ENCODE measurements at places on chromosomes 1 and 21. TPM values are rescaled to one million over a fixed set of nuclear protein-coding genes. Genes with fewer than 3 reads are reported as not detected.

DNA sequence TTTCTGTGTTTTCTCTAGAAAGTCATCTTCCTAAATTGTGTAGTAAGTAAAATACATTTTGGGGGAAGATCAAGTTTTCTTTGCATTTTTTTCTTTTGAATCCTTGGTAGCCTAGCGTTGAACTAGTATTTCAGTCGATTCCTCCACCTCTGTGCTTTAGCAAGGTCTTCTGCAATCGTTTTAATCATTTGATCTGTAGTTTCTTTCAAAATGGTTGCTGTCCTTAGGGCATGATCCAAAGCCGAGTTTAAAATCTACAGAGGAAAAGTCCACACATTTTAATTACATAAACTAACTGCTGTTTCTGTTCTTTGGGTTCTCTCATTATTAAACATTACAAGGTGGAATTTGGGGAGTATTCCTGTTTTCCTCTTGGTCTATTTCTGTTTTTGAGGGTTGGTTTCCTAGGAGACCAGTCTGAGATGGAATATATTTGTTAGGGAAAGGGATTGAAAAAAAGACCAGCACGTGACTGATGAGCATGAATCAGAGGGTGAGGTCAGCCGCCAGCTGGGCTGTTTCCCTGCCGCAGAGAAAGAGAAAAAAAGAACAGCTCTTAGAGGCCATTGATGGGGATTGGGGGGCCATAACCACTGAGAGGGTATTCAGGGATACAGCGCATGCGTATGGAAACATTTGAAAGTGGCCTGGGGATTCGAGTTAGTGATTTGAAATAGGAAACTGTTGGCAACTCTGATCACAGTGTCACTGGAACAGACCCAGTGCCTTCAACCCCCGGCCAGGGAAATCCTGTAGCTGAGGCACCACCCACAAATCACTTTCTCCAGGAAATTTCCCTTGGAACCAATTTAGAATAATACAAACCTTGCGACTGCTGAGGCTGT is 40.6 kb downstream of the AKNAD1 start:
- peak overlapping the region; percentile 49 for H3K4me3 ChIP-seq
- peak overlapping the region; percentile 97 for H3K27ac ChIP-seq
- H3K27me3 ChIP-seq, result no peaks in the 10 kb centered on the region

DNA sequence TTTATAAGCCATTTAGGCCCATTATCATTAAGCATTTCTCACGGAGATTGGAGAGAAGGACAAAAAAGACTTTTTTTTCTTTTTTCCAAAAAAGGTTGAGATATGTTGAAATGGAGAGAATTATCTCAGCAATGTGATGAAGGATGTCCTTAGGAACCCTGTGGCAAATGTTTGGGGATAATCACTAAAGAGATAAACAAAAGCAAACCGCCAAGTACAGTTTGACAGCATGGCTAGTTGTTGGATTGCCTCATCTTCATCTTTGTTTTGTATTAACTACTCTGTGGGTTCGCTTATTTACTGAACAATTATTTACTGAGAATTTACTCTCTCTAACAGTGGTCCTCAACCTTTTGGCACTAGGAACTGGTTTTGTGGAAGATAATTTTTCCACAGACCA is 97.4 kb upstream of the HP1BP3 start:
- peaks cover 16% of the 10 kb centered on the region for H3K4me1 ChIP-seq
- no peak overlapping the region for H3K27ac ChIP-seq

GRCh38 chr1:210456731-210457255 is 128.1 kb downstream of the HHAT start:
- peaks cover 4% of the 10 kb centered on the region for H3K36me3 ChIP-seq
- no peak overlapping the region for H3K4me3 ChIP-seq
- no peak overlapping the region for H3K27ac ChIP-seq
- peaks cover 6% of the 10 kb centered on the region for H3K4me1 ChIP-seq
- no peaks in the 10 kb centered on the region for H3K27me3 ChIP-seq

DNA sequence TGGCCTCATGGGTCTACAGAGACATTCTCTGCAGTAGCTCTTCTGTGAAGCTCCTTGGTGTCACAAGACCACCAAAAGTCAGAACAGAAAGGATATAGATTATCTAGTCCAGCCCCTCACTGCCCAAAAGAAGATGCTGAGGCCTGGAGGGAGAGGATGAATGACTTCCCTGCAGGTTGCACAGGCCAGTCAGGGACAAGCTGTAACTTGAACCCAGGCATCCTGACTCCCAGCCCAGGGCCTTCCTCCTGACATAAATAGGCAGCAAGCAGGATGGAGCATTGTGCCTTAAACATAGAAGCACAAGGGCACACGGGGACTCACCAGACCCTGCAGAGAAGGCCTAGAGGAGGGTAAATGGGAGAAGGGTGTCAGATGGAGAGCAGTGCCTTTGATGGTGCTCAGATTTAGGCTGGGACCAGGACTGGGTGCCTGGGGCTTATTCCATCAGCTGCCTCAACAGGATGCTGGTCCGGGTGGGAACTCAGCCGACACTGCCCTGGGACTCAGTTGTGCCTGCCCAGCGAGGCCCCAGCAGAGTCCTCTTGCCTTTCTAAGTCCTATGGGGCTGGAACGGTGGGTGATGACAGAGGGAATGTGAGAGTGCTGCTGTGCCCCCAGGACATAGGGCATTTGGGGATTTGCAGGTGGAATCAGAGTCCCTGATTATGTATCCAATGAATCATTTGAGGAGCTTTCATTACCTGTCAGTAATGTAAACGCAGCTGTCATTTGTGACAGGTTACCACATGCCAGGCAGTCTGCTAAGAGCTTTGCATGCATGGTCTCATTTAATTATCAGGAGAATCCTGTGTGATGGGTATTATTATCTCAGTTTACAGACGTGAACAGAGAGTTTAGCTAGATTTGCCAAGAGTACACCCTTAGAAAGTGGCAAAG is 13.2 kb downstream of the S100A7A start:
- H3K27me3 ChIP-seq, result no peaks in the 10 kb centered on the region
- H3K4me3 ChIP-seq, result no peak overlapping the region
- no peaks in the 10 kb centered on the region for H3K36me3 ChIP-seq
- H3K27ac ChIP-seq, result no peak overlapping the region
- H3K4me1 ChIP-seq, result no peaks in the 10 kb centered on the region

DNA sequence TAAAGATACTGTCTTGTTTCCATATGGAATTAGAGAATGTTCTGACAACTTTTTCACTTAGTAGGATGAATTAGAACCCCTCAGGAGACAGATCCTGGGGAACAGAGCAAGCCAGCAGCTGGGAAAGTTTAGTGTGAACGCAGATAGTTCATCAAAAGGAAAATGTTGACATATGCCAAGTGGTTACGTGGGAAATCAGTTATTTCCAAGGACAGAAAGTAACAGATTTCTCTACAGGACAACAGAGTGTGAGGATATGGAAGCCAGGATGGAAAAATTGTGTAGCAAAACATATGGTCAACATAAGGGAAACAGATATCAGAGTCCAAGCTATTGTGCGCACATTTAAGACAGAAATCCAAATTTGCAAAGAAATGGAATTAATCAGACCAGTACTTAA is 419.5 kb downstream of the LRRIQ3 start:
- no peak overlapping the region for H3K4me3 ChIP-seq
- H3K4me1 ChIP-seq, result no peaks in the 10 kb centered on the region
- H3K36me3 ChIP-seq, result no peaks in the 10 kb centered on the region
- H3K27me3 ChIP-seq, result no peaks in the 10 kb centered on the region
- no peak overlapping the region for H3K27ac ChIP-seq

DNA sequence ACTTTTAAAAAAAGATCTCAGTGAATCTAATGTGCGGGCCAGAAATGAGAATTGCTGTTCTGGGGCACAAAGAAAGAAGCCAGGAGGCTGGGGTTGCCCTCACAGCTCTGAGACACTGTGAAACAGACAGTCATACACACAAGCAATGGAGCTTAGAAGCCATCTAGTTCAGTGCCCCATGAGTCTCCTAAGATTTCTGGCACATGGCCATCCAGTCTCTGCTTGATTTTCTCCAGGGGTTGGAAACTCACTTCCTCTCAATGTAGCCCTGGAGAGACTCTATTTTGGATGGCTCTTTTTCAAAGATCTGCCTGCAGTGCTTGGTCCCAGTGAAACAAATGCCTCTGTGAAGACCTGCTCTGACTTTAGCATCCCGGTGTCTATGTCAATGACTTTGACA is 38.6 kb downstream of the KCNN3 start:
- H3K27ac ChIP-seq, result no peak overlapping the region
- no peak for DNase-seq
- H3K36me3 ChIP-seq, result 0 out of 2 replicates have a peak, but pooled peaks cover 2% of the 10 kb centered on the region
- no peaks in the 10 kb centered on the region for H3K27me3 ChIP-seq

DNA sequence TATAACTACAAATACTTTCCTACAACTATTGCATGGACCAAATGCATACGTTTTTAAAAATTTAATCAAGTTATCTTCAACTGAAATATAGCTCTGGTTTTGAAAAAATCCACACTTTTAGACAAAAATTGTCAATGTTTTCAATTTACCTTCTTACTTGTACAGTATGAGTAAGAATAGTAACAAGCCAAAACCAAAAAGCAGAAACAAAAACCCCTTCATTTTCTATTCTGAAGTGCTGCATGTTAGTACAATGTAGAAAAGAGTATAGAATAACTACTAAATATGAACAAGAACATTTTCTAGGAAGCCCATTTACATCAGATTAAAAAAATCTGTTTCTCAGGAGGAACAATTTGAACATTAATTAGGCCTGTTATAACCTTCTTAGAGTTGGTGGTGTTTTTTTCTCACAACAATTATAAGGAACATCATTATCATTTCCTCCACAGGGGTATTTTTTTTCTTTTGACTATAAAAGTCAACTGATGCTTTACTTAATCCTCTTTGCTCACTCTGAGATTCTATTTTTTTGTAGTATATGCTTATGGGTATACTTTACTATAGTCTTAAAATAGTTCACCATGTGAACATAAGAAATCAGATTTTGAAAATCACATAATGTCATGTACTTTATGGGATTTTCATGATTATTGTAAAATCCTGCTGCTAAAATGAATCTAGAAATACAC is 475.4 kb downstream of the PTBP2 start:
- no peak overlapping the region for H3K27ac ChIP-seq
- no peaks in the 10 kb centered on the region for H3K36me3 ChIP-seq
- H3K27me3 ChIP-seq, result no peaks in the 10 kb centered on the region

GRCh38 chr21:25191141-25191540 is 416.1 kb downstream of the MRPL39 start:
- no peak overlapping the region for H3K27ac ChIP-seq
- no peaks in the 10 kb centered on the region for H3K4me1 ChIP-seq
- H3K36me3 ChIP-seq, result no peaks in the 10 kb centered on the region
- H3K4me3 ChIP-seq, result no peak overlapping the region
- DNase-seq, result no peak

- H3K27me3 ChIP-seq, result no peaks in the 10 kb centered on the region
Observed at GRCh38 chr21:32514275-32515055, 70.9 kb downstream of the TCP10L start.

DNA sequence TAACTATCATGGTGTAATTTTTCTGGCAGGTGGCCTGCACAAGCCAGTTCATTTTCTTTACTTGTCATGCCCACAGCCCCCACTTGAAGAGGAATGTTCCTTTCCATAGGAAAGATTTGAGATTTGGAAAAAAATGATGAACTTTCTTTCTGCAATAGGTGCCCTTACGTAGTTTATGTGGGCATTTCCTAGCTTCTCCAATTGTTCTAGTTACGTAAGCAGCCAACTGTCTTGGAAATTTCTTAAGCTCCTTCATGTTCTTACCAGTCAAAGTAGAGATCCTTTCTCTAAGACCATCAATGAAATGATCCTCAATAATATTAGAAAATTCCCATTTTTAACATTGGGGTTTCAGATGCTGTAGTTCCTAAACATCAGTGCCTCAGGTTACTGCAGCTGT is 109.5 kb upstream of the F3 start:
- peaks cover 40% of the 10 kb centered on the region for H3K4me1 ChIP-seq
- H3K27me3 ChIP-seq, result no peaks in the 10 kb centered on the region
- no peak for DNase-seq
- no peak overlapping the region for H3K4me3 ChIP-seq
- H3K36me3 ChIP-seq, result no peaks in the 10 kb centered on the region

- H3K36me3 ChIP-seq, result no peaks in the 10 kb centered on the region
- H3K27ac ChIP-seq, result peak within 1 kb of the TSS; percentile 45
- peak within 1 kb of the TSS; percentile 54 for H3K4me3 ChIP-seq
- H3K27me3 ChIP-seq, result no peaks in the 10 kb centered on the region
- DNase-seq, result peak; percentile 44
Observed at GRCh38 chr1:40316595-40317393, at the start of gene COL9A2. Gene COL9A2, minus strand, starts transcription at chr1:40317286. Its CDS starts 89 bp downstream, at chr1:40317197.

DNA sequence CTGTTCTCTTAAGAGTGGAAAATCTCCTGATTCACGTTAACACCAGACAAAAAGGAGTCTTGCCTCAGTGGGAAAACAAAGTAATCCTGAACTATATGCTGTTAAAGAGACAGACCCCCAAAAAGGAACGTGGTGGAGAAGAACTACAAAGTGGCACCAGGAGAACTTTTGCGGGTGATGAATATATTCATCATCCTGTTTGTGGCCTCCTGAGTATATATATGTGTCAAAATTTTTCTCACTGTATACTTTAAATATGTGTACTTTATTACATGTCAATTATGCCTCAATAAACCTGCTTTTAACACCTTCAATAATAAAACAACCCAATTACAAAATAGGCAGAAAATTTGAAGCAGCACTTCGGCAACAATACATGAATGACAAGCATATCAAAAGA is 31.1 kb downstream of the ZNF644 start:
- DNase-seq, result no peak
- H3K4me1 ChIP-seq, result no peaks in the 10 kb centered on the region
- H3K36me3 ChIP-seq, result peaks cover 24% of the 10 kb centered on the region
- H3K4me3 ChIP-seq, result no peak overlapping the region

- H3K4me1 ChIP-seq, result no peaks in the 10 kb centered on the region
- no peaks in the 10 kb centered on the region for H3K36me3 ChIP-seq
- peaks cover 13% of the 10 kb centered on the region for H3K27me3 ChIP-seq
- H3K27ac ChIP-seq, result no peak overlapping the region
Observed at GRCh38 chr1:206905295-206906164, 8.3 kb downstream of the IL24 start.

DNA sequence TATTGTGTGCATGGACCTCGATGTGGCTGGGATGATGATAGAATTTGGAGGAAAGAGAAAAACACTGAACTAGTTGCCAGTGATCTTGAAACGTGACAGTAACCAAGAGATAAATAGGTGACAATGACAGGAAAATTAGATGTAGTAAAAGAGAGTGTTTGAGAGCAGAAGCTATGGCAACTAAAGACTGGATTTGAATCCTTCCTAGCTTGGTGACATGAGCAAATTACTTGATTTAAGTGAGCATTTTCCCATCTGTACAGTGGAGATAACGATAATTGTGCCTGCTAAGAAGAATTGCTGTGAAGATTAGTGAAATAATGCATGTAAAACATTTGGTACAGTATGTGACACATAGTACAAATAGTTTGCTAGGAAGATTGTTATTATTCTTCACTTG is 12.7 kb downstream of the TTC3 start:
- no peaks in the 10 kb centered on the region for H3K27me3 ChIP-seq
- no peak overlapping the region for H3K27ac ChIP-seq
- no peak overlapping the region for H3K4me3 ChIP-seq
- DNase-seq, result no peak
- H3K36me3 ChIP-seq, result peaks cover 15% of the 10 kb centered on the region

MFAP2 gene
- 24.1 TPM for total RNA-seq

CYP4A11 gene
- not detected for total RNA-seq

A3GALT2 gene
- not detected for total RNA-seq

PFKFB2 gene
- 1.0 TPM for total RNA-seq

AIRE gene
- 0.10 TPM for total RNA-seq

LRRC71 gene
- not detected for total RNA-seq

RUNX3 gene
- total RNA-seq, result 0.02 TPM

LCE3E gene
- not detected for total RNA-seq

TCHH gene
- total RNA-seq, result not detected

CACHD1 gene
- total RNA-seq, result 12.1 TPM

CFAP141 gene
- not detected for total RNA-seq
